Stimulated activated CD8-positive, alpha-beta memory T cell treated with anti-CD3 and anti-CD28 coated beads, Interleukin-4, amount 100 ng/mL, for 1 hour (primary cell): ENCODE measurements at places on chromosomes 2 and 18.

DNA sequence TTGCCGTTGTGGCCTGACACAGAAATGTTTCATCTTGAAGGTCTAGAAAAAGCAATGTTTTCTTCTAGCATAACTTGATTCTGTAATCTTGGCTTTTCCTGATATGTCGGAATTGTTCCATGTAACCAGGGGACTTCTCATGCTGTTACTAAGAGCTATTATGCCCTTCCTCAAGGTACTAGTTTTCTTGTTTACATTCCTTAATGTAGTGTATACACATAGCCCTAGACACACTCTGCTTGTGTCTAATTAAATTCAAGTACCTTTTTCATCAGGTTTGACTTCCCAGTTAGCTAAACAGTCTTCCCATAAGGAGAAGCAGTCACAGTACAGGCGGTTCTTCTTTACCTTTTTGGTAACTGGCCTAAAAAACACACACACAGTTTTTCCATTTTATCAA lies 122.8 kb upstream of the MSH6 start:
- DNase-seq = no peak

GRCh38 chr2:220858101-220858500 lies 714.0 kb downstream of the EPHA4 start:
- no peak for DNase-seq

DNA sequence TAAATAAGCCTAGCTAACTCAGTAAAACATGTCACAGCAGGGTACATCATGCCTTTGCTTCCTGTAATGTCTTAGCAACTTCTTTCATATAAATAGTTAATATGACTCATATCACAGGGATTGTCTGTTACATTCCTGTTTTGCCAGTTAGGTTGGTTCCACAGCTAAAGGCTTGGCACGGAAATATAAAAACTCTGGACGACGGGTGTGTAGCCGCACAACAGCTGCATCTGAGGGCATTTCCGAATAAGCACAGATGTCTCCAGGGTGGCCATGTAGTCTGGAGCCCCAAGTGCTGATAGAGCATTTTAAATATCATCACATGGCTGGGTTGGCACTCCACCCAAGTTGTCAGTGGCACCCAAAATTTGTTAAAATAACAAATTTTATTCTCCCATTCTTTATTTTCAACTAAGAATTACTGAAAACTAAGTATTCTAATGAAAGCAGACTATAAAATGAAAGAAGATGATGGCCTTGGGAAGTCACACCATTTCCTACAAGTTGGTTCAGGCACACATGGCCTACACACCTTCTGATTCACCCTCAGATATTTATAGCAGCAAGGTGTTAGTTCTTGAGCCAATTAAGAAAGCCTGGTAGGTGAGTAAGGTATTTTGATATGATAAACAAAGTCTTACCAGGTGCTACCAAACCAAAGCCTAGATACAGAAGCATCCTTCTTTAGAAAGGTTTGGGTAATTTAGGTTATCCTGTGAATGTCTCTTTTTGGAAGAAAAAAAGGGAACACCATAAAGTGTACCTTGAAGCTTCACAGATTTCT lies 61.8 kb upstream of the STK17B start:
- no peak for DNase-seq

DNA sequence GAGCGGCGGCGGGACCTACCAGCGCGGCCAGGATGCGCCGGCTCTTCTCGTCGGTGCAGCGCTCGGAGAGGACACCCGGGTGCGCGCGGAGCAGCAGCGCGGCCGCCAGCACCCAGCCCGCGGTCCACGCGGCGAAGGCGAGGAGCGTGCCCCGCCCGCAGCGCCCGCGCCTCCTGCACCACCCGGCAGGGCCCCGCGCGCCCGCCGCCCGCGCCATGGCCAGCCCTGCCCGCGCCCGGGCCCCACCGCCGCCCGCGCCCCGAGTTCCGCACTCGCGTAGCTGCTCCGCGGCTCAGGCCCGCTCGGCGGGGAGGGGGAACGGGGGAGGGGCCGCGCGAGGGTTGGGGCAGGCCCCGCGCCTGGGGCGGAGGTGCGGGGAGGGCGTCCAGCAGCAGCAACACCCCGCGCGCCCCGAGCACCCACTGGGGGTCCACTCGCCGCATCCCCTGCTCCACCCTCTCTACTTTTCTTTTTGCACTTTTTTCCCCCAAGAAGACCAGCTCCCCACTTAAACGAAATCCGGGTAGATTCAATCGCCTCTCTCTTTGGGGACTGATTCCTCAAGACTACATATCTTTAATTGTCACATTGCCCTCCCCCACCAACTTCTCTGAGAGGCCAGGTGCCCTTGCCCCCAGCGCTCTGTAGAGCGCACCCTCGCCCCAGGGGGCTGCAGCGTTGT lies at the start of gene DIPK1C:
DIPK1C (minus strand) TSS at position 266 of the 682 bp plus-strand sequence; CDS start at position 217, 49 bp downstream.
- DNase-seq = no peak

GRCh38 chr2:178304333-178304732 lies 110.0 kb downstream of the OSBPL6 start:
- DNase-seq = no peak

DNA sequence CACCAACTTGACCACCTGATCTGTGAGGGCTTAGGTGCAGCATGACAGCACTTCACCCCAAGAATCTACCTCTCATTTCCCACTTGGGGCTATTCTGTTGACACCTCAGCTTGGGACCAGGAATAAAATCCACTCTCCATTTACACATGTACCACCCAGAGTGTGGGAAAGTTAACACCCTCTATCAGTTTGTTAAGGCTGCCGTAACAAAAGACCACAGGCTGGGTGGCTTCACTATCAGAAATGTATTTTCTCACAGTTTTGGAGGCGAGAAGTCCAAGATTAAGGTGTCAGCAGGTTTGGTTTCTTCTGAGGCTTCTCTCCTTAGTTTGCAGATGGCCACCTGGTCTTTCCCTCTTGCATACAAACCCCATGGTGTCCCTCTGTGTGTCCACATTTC lies 277.7 kb upstream of the ERBB4 start:
- DNase-seq = no peak

GRCh38 chr2:75788902-75789301 lies 78.2 kb upstream of the GCFC2 start:
- no peak for DNase-seq

DNA sequence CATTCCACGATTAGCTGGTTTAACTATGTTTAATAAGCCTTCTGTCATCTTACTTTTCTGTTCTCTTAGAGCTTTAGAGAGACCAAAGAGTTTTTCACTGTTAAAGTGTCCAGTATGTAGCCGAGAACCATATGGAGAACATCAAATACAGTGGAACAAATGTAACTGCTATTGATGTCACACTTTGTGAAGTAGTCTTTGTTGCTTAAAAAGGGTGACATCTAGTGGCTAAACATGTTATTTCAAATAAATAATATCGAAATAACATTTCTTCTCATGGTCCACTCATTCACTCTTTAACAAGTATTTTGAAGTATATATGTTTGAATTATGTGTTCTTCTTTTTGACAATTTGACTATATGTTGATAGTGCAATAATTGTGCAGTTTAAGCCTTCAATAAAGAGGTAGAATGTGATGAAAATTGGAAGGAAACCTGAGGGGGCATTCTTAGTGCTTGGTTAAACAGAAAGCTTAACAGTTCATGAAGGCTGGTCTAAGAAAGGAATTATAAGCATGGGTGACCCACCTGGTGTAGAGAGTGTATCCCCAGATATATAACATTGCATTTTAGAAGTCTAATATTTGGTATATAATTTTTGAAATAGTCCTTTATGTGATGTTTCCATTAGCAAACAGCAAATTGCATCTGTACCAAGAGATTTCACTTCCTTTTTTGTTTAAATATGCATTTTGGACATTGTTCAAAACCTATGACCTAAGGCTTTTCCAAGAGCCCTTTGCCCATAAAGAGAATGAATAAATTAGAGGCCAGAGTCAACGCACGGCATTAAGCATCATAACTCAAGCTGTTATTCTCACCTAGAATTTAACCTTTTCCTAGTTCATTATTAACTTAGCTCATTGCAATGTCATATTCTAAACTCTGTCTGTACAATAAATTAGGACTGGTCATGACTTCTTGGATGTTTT lies 112.1 kb downstream of the KYNU start:
- no peak for DNase-seq

GRCh38 chr2:20942646-20943125 lies 101.2 kb downstream of the APOB start:
- DNase-seq = no peak
